Activated naive CD8-positive, alpha-beta T cell treated with anti-CD3 and anti-CD28 coated beads, Interleukin-2, amount 10 ng/mL, durations not matched to agents 7 days and 5 days (primary cell): ENCODE measurements at places on chromosomes 4 and X. TPM values are rescaled to one million over a fixed set of nuclear protein-coding genes. Genes with fewer than 3 reads are reported as not detected.
A peak's percentile ranks its signal among the peaks of the same experiment; 100 is the strongest.

NUDT11 gene
- total RNA-seq, result 0.65 TPM

RNF175 gene
- total RNA-seq, result not detected

GAGE12C gene
- total RNA-seq, result not detected

CT45A10 gene
- not detected for total RNA-seq

SPARCL1 gene
- total RNA-seq, result not detected

SRPX2 gene
- not detected for total RNA-seq

BMP3 gene
- not detected for total RNA-seq

BEND2 gene
- not detected for total RNA-seq

CT55 gene
- not detected for total RNA-seq

GRIA2 gene
- not detected for total RNA-seq

BLTP1 gene
- total RNA-seq, result 52.5 TPM

NDST3 gene
- not detected for total RNA-seq

UGT8 gene
- 0.17 TPM for total RNA-seq

ADH1C gene
- not detected for total RNA-seq

MSANTD1 gene
- total RNA-seq, result 1.4 TPM

EGFL6 gene
- total RNA-seq, result 17.6 TPM

CXorf66 gene
- not detected for total RNA-seq

DOCK11 gene
- total RNA-seq, result 71.9 TPM

GABRA4 gene
- not detected for total RNA-seq

ESX1 gene
- not detected for total RNA-seq

DNA sequence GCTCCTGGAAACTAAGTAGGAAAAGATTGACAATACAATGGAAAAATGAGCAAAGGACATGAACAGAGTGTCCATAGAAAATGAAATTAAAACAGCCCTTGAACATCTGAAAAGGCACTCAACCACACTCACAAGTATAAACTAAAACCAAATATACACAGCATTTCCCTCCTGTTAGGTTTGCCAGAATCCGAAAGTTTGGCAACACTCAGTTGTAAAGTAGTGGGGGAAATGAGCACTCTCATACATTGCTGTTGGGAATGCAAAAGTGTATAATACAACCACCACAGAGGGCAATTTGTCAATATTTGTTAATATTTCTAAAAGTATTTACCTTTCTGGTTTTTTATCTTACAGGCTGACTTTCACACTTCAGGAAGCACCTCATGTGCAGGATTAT, 84.2 kb upstream of the TMEM164 start:
- DNase-seq, result no peak

DNA sequence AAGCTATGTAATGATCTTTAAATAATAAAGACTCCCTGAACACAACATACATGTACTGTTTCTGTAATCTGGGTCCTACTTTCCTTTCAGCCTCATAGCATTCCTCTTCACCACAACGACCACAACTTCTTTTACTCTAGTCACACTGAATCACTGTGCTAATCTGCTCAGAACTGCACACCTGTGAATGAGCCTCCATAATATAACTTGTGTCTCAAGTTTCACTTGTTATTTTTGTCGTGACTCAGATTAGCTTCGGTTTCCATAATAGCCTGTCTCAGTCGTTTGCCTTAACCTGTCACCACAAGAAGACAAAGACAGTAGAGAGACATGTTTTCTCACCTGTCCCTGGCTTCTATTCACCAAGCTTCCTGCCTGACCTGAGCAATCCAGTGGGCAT, 61.8 kb downstream of the MAGED1 start:
- no peak for DNase-seq

GRCh38 chr4:104589264-104589868, 94.7 kb upstream of the CXXC4 start:
- DNase-seq, result no peak

GRCh38 chr4:74016068-74016467, 17.6 kb upstream of the CXCL5 start:
- DNase-seq, result no peak

- DNase-seq, result no peak
These were observed 24.4 kb downstream of the RTL5 start for GRCh38 chrX:72107320-72107719.

DNA sequence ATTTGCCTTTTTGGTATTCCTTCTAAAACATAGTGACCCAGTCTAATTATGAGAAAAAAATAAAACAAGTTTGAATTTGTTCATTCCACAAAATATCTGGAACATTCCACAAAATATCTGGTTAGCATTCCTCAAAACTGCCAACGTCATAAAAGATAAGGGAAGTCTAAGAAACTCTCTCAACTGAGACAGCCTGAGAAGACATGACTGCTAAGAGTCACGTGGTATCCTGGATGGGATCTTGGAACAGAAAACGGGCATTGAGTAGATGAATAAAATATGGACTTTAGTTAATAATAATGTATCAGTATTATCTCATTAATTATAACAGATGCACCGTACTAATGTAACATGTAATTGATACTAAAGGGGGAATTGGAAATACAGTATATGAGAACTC, 280.9 kb downstream of the ARAP2 start:
- no peak for DNase-seq

GRCh38 chr4:85408301-85408700, 66.6 kb upstream of the ARHGAP24 start:
- DNase-seq, result no peak

GRCh38 chr4:8340781-8341241, 71.3 kb downstream of the HTRA3 start:
- DNase-seq, result no peak

DNA sequence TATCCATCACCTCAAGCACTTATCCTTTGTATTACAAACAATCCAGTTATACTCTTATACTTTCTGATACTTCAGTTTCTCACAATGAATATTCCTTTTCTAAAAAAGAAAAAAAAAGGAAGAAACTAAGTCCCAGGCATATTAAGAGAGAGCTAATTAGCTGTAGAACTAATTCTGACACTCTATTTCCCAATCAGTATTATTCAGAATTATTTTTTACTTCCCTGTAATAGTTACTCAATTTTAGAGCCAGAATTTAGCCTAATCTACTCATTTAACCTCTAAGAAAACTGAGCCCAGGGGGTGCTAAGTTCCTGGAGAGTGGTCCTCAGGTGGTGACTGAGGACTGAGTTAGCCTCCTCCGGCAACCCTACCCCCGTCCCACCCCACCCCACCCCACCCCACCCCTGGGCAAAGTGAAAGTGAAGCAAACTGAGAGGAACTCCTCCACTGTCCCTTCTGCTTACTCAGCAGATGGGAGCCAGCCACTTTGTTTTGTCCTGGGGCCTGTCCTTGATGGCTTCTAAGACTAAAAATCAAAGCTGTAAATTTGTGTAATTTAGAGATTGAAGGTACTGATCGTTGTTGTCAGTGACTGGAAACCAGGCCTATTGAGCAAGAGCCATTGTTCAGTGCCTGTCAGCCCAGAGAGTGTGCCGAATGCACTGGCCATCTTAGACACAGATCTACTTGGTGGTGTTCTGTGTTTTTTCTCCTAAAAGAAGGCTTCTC, 162.1 kb downstream of the CBR4 start:
- no peak for DNase-seq

DNA sequence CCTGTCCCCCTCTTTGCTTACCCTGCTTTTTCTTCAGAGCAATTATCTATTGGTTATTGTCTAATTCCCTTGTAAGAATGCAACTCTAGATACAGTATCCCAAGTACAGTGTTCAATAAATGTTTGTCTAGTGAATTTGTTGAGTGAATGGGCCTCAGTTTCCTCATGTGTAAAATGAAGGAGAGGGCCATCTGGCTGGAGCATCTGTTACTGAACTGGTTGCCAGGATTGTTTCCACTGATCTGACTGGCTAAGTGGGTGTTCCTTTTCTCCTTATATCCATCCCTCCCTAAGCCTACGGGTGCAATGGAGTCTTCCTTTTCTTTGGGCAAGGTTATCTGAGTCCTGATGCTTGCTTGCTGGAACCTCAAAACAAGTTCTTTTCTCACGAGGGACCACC, 185.2 kb upstream of the RPS6KA3 start:
- no peak for DNase-seq

DNA sequence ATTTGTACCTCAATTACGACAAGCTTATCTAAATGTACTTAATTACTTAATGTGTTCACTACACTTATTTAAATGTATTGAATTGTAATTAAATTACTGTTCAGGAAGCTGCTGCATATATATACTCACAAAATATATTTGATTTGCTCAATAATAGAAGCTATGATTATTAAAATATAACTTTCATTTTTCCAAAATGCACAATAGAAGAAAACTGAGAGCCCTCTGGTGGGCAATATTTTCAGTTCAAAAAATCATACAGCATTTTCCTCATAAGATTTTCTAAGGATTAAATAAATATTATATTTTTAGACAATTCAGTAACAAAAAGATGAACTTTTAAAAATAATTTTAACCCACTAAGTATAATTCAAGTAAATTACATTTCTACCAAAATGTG, 217.3 kb downstream of the DKK2 start:
- DNase-seq, result no peak

DNA sequence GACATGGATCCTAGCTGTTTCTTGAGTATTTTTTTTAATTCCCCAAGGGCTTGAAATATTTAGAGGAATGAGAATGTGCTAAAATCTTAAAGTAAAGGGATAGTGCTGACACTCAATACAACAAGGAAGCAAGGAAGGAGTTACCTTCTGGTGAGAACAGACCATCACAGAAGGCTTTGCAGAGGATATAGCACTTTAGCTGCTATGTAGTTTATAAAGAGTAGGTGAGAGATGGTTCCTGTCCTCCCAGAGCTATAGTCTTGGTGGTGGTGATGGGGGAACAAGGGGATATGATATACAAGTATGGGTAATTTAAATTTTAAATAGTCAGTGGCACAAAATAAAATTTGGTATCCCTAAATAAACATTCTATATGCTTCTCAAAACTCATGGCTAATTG, 47.6 kb downstream of the MTHFD2L start:
- DNase-seq, result no peak

GRCh38 chr4:109243871-109244270, 58.6 kb downstream of the COL25A1 start:
- DNase-seq, result no peak

- peak; percentile 36 for DNase-seq
These were observed 55.9 kb downstream of the FGFBP1 start for GRCh38 chr4:15882675-15883086.

- DNase-seq, result no peak
These were observed 199.7 kb upstream of the MAMLD1 start for GRCh38 chrX:150163221-150163930.

- no peak for DNase-seq
These were observed 17.3 kb downstream of the FGFRL1 start for GRCh38 chr4:1028574-1029220.

DNA sequence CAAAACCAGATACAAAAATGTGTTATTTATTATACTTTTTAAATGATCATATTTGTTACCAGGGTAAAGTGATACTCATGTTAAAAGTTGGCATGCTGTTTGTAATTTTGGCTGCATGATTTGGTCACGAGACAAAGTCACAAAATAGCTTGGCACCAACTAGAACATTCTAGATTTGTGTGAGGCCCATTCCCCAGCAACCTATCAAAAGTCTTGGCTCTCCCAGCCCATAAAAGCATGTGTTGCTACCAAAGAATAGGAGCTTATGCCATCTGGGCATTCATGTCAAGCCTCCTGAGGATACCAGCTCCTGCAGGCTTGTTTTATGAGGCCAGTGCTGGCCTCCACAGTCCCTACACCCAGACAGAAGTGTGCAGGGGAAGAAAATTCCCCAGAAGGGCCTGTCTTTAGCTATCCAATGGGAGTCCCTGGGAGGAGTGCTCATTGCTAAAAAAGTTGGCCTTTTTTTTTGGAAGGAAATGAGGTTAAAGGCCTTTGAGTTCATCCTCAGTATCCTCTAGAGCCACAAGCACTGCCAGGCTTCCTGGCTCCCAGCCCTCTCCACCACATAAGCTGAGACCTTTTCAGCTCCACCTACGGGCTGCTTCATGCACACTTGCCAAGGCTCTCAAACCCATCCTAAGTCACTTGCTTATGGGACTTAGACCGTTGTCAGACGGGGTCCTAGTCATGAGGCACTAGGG, 211.9 kb upstream of the EOLA2 start:
- no peak for DNase-seq

GRCh38 chrX:95903490-95903889, 781.2 kb upstream of the DIAPH2 start:
- no peak for DNase-seq

GRCh38 chr4:156422576-156422975, 468.9 kb upstream of the CTSO start:
- DNase-seq, result no peak

- DNase-seq, result no peak
These were observed 62.2 kb upstream of the TNIP3 start for GRCh38 chr4:121226362-121226761.

GRCh38 chrX:29662759-29663503, 552.4 kb upstream of the MAGEB2 start:
- DNase-seq, result no peak

GRCh38 chrX:120023259-120023658, 54.2 kb downstream of the RHOXF2B start:
- DNase-seq, result no peak

- no peak for DNase-seq
These were observed 108.0 kb upstream of the USP38 start for GRCh38 chr4:143076723-143077122.

- no peak for DNase-seq
These were observed 392.8 kb downstream of the RAPGEF2 start for GRCh38 chr4:159495515-159496236.

GRCh38 chr4:73661646-73662119, 41.4 kb upstream of the RASSF6 start:
- DNase-seq, result no peak

DNA sequence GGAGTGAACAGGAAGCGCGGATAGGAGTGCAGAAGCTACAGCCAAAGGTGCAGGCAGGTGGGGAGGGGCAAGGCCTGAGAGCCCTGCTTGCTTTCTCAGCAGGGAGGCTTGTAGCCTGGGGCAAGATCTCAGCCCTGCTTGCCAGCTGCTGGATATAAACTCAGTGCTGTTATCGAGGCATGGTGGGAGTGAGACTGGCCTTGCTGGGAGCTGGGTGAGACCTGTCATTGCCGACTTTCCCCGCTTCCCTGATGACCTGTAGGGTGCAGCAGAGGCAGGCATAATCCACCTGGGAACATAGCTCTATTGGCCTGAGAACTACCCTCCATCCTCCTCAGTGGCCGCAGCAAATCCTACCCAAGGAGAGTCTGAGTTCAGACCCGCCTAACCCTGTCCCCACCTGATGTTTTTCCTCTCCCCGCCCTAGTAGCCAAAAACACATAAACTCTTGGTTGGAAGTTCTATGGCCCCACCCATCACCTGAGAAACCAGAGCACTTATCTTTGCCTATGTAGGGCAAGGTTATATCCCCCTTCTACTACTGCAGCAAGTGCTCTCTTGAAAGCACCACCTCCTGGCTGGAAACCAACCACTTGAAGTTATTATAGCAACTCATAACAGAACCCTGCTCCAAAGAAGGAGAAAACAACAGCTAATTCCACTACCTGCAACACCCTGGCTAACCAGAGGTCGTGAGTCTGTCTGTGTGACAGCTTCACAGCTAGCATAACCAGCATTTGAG, 80.7 kb downstream of the FHIP1A start:
- DNase-seq, result no peak

GRCh38 chr4:54723220-54723619, 65.5 kb downstream of the KIT start:
- DNase-seq, result no peak
